ENCODE measurements at places on chromosomes 7 and 10.

DNA sequence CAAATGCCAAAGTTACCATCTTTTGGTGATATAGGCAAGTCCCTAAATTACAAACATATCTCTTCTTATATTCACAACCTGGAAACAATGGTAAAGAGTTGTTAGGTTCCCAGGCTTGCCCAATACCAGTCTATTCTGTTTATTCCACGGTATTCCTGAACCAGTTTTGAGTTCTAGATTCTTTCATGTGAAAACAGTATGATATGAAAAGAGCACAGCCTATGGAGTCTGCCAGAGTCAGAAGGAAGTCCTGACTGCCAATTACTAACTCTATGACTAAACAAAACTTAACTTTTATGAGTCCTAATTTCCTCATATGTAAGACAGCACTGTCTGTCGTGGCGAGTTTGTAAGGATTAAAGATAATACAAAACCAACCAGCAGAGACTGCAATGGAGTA, 5.6 kb downstream of the ABI1 start:
- DNase-seq: no peak

DNA sequence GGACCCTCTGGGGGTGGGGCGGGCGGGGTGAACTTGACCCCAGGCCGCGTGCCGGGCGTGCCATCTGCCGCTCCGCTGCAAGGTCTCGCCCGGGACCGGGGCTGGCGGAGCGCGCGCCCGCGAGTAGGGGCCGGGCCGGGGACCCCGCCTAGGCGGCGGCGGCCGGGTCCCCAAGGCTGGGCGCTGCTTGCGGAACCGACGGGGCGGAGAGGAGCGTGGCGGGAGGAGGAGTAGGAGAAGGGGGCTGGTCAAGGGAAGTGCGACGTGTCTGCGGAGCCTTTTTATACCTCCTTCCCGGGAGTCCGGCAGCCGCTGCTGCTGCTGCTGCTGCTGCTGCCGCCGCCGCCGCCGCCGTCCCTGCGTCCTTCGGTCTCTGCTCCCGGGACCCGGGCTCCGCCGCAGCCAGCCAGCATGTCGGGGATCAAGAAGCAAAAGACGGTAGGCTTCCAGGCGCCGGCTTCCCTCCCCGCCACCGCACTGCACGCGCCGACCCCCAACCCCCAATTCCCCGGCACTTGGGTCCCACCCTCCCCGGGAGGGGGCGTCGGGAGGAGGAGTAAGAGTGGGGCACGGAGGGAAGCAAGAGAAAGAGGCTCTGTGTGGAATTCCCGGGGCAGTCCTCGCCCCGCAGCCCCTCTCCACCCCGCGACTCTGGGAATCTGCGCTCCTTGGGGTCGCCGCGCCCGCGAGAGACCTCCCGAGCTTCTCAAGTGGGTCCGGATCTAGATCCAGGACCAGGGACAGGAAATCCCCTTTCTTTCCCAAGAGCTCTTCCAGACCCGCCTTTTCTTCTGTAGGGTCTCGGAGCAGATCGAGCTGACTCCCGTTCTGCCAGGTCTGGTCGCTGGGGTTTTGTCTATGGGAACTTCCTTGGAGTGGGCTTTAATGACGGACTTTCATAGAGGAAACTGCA, at the start of gene PAPSS2:
TSS of gene PAPSS2 (plus strand) at position 308 of the 913 bp plus-strand sequence. CDS start at position 412, 104 bp downstream.
- DNase-seq: peak; percentile 58

DNA sequence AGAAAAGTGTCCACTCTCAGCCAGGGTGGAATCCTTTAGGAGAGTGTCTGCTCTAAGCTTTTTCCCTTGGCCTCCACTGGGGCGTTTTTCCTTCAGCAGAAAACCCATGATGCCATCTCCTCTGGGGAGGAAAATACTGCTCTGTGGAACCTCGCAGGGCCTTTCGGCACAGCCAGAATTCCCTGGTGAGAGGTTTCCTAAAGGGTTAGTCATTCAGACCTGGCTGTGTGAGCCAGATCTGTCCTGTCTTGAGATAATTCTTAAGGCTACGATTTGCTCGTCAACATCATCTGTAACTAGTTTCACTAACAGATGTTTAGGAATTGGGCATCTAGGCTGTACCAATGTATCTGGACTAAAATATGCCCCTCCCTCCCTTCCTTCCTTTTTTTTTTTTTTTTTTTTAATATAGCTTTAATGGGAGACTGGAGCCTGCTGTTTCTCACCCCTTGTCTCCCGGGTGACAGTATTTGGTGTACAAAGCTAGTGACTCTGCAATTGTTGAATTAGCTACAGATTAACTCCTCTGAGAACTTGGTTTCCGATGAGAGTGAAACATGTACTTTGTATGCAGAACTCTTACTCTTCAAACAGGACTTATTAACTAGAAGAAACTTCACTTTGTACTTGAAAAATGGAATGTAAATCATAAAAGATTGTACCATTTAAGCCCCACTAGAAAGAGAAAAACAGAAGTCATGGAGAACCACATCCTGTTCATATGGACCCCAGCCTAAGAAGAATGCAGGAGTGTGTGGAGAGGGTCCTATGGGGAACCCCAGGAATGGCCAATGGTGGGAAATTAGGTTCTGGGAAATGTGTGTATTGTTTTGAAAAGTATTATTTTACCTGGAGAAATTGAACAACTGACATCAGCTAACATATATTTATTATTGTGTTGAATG, 230.9 kb downstream of the CAMK1D start:
- no peak for DNase-seq

GRCh38 chr7:44633254-44634186, 27.1 kb downstream of the OGDH start:
- no peak for DNase-seq

GRCh38 chr10:60952846-60953220, 8.8 kb upstream of the RHOBTB1 start:
- DNase-seq: no peak

- no peak for DNase-seq
These were observed 2.5 kb upstream of the ARL5B start for GRCh38 chr10:18656724-18657123.

Measured in WERI-Rb-1 (cell line).